ENCODE measurements at places on chromosomes 5 and 9.

- peaks cover 8% of the 10 kb centered on the region for H3K4me1 ChIP-seq
- no peaks in the 10 kb centered on the region for H3K27me3 ChIP-seq
- H3K36me3 ChIP-seq = no peaks in the 10 kb centered on the region
- peak overlapping the region; percentile 16 for H3K4me3 ChIP-seq
- peak overlapping the region; percentile 20 for H3K27ac ChIP-seq
- peak; percentile 99 for DNase-seq
These were observed 2.8 kb downstream of the CD74 start for GRCh38 chr5:150409638-150410523.

- DNase-seq = peak; percentile 8
- peak within 1 kb of the TSS; percentile 52 for H3K4me3 ChIP-seq
- peaks cover 33% of the 10 kb centered on the region for H3K4me1 ChIP-seq
- peak within 1 kb of the TSS; percentile 66 for H3K27ac ChIP-seq
These were observed at the start of gene ECM2 for GRCh38 chr9:92535940-92536850. Gene ECM2 (minus strand): TSS chr9:92535990. CDS start chr9:92522866, 13,124 bp downstream.

- no peaks in the 10 kb centered on the region for H3K4me1 ChIP-seq
- no peak overlapping the region for H3K27ac ChIP-seq
- H3K4me3 ChIP-seq = no peak overlapping the region
- H3K36me3 ChIP-seq = no peaks in the 10 kb centered on the region
These were observed 548.1 kb upstream of the C9orf72 start for GRCh38 chr9:28121366-28121765.

GRCh38 chr5:91668261-91668660 lies 285.1 kb upstream of the ARRDC3 start:
- no peak overlapping the region for H3K4me3 ChIP-seq
- no peaks in the 10 kb centered on the region for H3K27me3 ChIP-seq
- no peaks in the 10 kb centered on the region for H3K36me3 ChIP-seq
- no peak overlapping the region for H3K27ac ChIP-seq
- H3K4me1 ChIP-seq = no peaks in the 10 kb centered on the region
- no peak for DNase-seq

GRCh38 chr5:62100201-62100600 lies 205.8 kb upstream of the KIF2A start:
- H3K27ac ChIP-seq = no peak overlapping the region
- DNase-seq = peak; percentile 27
- H3K27me3 ChIP-seq = no peaks in the 10 kb centered on the region
- H3K36me3 ChIP-seq = no peaks in the 10 kb centered on the region

DNA sequence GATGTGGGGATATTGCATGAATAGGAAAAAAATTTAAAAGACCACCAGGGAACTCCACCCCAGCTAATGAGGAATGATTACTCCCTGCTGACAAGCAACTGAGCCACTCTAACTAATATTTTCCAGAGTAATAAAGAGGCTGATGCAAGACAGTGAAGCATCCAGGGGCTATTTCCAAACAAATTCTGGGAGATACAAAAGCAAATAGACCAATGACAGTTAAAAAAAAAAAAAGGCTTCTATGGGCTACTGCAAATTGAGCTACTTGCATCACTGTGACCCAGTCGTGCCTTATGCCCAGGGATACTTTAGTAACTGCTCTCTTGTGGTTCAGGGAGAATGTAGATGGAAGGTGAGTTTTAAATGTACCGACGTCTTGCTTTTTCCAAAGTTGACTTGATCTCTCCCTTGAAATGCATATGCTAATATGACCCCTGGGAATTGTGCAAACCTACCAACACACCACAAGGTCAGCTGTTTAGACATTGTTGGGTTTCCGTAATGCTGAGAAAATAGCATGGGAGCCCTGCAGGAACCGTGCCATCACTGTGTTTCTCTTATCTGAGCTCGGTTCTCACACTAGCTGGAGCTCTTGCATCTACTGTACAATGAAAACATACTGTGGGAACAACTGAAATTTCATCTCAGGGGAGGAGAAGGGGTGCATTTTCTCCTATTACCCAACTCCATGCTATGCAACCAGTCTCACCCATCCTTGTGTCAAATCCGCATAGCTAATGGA lies 250.6 kb upstream of the MAP3K1 start:
- H3K36me3 ChIP-seq = no peaks in the 10 kb centered on the region
- DNase-seq = no peak
- no peak overlapping the region for H3K4me3 ChIP-seq
- H3K27me3 ChIP-seq = peaks cover 8% of the 10 kb centered on the region
- H3K4me1 ChIP-seq = peaks cover under 1% of the 10 kb centered on the region

- no peak for DNase-seq
- H3K36me3 ChIP-seq = no peaks in the 10 kb centered on the region
- no peaks in the 10 kb centered on the region for H3K4me1 ChIP-seq
- no peak overlapping the region for H3K4me3 ChIP-seq
- H3K27me3 ChIP-seq = no peaks in the 10 kb centered on the region
These were observed 26.8 kb downstream of the PLAC8L1 start for GRCh38 chr5:146078566-146078965.

GRCh38 chr5:61184708-61185107 lies 22.4 kb upstream of the SMIM15 start:
- H3K4me1 ChIP-seq = no peaks in the 10 kb centered on the region
- no peaks in the 10 kb centered on the region for H3K36me3 ChIP-seq
- no peak for DNase-seq
- no peaks in the 10 kb centered on the region for H3K27me3 ChIP-seq
- no peak overlapping the region for H3K4me3 ChIP-seq
- no peak overlapping the region for H3K27ac ChIP-seq

DNA sequence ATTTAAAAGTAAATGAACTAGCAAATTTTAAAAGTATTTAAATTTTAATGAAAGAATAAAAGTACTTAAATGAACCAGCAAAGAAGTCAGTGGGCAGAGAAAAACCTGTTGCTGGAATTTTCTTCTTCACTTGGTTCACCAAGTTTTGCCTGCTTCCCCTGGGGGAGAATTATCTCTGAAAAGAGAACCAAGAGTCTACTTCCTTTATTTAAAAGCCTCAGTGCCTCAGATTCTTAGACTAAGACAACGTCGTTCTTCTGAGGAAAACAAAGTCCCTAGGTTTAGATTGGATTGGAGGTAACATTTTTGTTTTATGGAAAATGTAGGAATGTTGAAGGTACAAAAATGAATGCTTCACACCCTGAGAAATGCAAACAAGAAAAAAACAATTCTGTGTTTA lies 7.4 kb upstream of the KLF4 start:
- H3K27me3 ChIP-seq = no peaks in the 10 kb centered on the region
- H3K36me3 ChIP-seq = no peaks in the 10 kb centered on the region
- DNase-seq = no peak

DNA sequence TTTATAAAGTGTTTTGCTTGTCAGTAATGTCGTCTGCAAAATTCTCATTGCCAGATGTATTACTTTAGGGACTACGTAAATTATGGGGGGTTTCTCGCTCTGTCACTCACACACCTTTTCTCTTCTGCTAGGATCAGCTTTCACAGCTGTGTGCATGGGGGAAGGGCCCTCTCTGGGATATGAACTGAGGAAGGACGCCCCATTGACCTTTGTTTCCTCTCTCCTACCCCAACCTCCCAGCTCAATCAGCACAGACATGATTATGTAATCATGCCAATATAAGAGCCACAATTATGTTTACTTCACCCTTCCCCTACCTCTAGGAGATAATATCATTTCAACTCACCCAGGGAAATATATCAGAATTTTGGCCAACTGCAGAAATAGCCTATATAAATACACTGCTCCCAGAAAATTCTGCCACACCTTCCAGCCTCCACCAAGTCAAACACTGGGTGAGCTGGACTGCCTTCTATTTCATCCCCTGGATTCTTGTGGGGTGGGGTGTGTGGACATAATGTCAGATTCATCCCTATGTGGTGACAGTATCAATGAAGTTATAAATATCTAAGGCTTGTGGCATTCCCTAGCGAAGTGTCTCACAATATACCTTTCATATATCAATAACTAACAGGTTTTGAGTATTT lies 12.6 kb upstream of the SEMA5A start:
- H3K36me3 ChIP-seq = no peaks in the 10 kb centered on the region
- no peak for DNase-seq
- H3K27me3 ChIP-seq = no peaks in the 10 kb centered on the region
- H3K4me3 ChIP-seq = no peak overlapping the region

DNA sequence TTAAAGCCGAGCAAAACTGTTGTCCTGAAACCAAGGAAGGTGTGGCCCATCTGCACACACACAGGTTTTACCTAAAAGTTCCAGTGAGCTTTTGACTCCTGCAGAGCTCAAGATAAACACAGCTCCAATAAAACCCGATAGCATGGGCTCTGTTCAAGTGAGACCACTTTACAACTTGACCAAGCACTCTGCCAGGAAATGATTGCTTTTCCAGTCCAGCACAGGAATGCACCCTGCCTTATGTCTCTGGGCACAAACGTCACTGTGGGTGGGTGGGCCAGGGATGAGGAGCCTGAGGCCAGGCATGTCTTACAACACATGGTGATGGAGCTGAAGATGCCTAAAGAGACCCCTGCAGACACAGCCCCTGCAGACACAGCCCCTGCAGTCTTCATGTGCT lies 115.3 kb downstream of the ROR2 start:
- H3K36me3 ChIP-seq = no peaks in the 10 kb centered on the region
- H3K4me3 ChIP-seq = no peak overlapping the region
- H3K27ac ChIP-seq = no peak overlapping the region
- peaks cover 45% of the 10 kb centered on the region for H3K27me3 ChIP-seq

DNA sequence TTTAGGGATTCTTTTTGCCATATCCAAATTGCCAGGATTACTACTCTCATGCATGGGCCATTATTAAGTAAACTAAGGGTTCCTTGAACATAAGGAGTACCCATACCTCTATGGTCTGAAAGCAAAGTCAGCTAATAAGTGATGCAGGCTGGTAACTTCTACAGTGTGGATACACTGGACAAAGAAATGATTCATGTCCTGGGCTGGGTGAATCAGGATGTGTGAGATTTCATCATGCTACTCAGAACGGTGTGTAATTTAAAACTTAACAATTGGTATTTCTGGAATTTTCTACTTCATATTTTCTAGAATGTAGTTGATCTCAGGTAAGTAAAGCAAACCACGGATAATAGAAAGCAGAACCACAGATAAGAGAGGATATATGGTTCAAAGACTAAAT lies 428.8 kb downstream of the CHSY3 start:
- no peak overlapping the region for H3K27ac ChIP-seq
- no peaks in the 10 kb centered on the region for H3K27me3 ChIP-seq
- no peak for DNase-seq
- peaks cover 18% of the 10 kb centered on the region for H3K4me1 ChIP-seq

GRCh38 chr9:117535434-117535833 lies 120.6 kb upstream of the ASTN2 start:
- no peaks in the 10 kb centered on the region for H3K4me1 ChIP-seq
- H3K4me3 ChIP-seq = no peak overlapping the region
- H3K27ac ChIP-seq = no peak overlapping the region
- DNase-seq = no peak
- no peaks in the 10 kb centered on the region for H3K27me3 ChIP-seq

- no peak for DNase-seq
- H3K4me1 ChIP-seq = peaks cover 16% of the 10 kb centered on the region
- H3K36me3 ChIP-seq = no peaks in the 10 kb centered on the region
- no peak overlapping the region for H3K27ac ChIP-seq
- H3K27me3 ChIP-seq = no peaks in the 10 kb centered on the region
- no peak overlapping the region for H3K4me3 ChIP-seq
These were observed 82.0 kb upstream of the TRIO start for GRCh38 chr5:14061106-14061505.

DNA sequence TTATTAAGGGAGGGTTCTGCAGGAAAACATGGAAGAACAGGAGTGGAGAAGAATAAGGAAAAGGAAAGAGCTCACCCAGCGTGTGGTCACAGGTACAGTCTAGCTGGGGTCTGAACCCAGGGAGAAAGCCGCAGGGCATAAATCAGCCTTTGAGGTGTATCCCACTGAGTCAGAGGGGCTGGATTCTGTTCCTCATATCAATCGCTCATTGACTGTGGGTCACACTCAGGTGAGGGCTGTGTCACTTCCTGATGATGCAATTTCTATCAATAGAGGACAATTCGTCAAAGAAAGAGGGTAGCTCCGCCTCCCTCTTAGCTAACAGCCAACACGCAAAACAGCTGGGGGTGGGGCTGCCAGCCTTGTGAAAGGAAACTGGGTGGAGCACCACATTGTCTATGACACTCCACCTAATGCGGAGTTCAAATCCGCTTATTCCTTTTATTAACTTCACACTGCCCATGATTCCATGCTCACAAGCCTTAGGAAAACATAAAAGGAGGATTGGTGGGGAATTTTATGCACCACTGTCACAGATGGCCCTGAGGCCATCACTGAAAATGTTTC lies 176.2 kb downstream of the ICE1 start:
- no peak for DNase-seq
- no peaks in the 10 kb centered on the region for H3K27me3 ChIP-seq
- H3K4me1 ChIP-seq = no peaks in the 10 kb centered on the region

- no peaks in the 10 kb centered on the region for H3K27me3 ChIP-seq
- H3K4me3 ChIP-seq = no peak overlapping the region
- no peaks in the 10 kb centered on the region for H3K36me3 ChIP-seq
- peaks cover 21% of the 10 kb centered on the region for H3K4me1 ChIP-seq
These were observed 33.5 kb upstream of the APC start for GRCh38 chr5:112703866-112704820.

GRCh38 chr5:137819766-137820165 lies 47.9 kb upstream of the MYOT start:
- H3K4me3 ChIP-seq = no peak overlapping the region
- no peaks in the 10 kb centered on the region for H3K4me1 ChIP-seq
- H3K27ac ChIP-seq = no peak overlapping the region
- no peak for DNase-seq
